ENCODE measurements at places on chromosomes 2 and 18. TPM values are rescaled to one million over a fixed set of nuclear protein-coding genes. Genes with fewer than 3 reads are reported as not detected.

MPP4 gene
- not detected for polyA plus RNA-seq

SLC4A3 gene
- 25.3 TPM for polyA plus RNA-seq

UGT1A10 gene
- not detected for polyA plus RNA-seq

EXOC6B gene
- polyA plus RNA-seq: 23.4 TPM

SOWAHC gene
- 5.8 TPM for polyA plus RNA-seq

HOXD8 gene
- polyA plus RNA-seq: not detected

NEU4 gene
- polyA plus RNA-seq: not detected

PRKRA gene
- 91.8 TPM for polyA plus RNA-seq

Measured in neural cell (in vitro differentiated cells).